ENCODE measurements at places on chromosomes 1 and 21.
A peak's percentile ranks its signal among the peaks of the same experiment; 100 is the strongest.

- no peak for DNase-seq
Observed at GRCh38 chr21:42030311-42030710, 20.2 kb upstream of the ZBTB21 start.

DNA sequence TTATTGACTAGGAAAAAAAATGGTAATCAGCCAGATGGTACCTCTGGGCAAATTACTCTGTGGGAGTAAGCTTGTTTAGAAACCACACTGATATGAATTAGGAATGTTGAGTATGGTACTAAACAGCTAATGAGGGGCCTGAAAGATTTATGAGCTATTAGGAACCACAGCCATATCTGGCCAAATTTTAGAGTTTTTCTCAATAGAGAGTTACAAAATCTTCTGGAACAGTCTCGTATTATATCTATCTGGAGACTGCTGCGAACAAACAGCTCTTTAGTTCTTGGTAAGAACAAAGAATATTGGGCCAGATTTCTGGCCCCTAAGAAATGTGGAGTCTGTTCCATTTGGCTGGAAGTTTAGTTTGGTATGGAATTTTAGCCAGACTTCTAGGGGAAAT, 4.9 kb upstream of the PODN start:
- DNase-seq: peak; percentile 36

GRCh38 chr1:109438798-109439297, 12.6 kb upstream of the PSMA5 start:
- DNase-seq: peak; percentile 86

- DNase-seq: peak; percentile 61
Observed at GRCh38 chr1:22132517-22133235, 10.2 kb downstream of the WNT4 start.

DNA sequence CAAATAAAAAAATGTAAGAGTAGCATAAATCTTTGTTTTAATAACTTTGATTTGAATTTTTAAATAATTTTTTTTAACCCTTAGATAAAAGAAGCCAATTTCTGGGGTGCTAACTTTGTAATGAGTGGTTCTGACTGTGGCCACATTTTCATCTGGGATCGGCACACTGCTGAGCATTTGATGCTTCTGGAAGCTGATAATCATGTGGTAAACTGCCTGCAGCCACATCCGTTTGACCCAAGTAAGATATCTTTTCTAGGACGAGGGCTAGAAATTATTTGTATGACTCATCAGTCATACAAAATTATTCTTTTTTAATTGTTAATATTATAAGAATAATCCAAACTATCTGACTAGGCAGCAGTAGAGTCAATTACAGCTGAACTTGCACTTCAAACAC, 71.2 kb downstream of the GPR161 start:
- DNase-seq: no peak

DNA sequence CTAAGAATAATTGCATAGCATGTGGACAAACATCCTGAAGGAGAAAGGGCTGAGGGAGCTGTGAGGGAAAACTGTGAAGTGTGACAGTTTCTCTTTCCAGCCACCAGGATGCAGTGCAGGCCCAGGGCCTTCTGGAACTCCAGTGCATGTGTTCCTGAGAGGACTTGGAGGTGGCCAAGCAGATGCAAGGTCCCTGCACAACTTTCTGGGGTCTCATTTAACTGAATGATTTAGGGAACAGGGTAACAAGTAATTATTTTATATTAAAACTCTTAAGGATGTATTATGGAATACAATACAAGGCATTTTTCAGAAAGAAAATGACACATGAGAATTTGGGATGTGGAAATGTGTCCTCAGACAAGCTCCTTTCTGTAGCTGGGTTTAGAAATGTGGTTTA, 61.2 kb upstream of the MCOLN3 start:
- peak; percentile 70 for DNase-seq

DNA sequence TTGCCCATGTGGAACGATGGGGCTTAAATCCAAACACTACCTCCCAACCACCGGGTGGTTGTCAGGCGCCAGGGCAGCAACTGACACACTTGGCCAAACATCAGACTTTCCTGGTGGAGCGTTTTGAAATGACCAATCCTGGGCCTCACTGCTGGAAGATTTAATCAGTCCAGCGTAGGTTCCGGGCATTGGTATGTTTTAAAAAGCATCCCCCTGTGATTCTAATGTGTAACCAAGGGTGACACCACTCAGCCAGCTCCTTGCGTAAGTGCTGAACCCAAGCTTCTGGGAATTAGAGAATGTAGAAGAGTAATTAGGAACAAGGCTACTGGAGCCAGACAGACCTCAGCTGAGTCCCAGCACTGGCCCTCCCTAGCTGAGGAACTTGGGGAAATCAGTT, 44.8 kb upstream of the KAZN start:
- no peak for DNase-seq

GRCh38 chr1:31483012-31483946, 70.3 kb downstream of the SERINC2 start:
- peak; percentile 98 for DNase-seq

GRCh38 chr1:44511769-44512168, 106.7 kb downstream of the RNF220 start:
- DNase-seq: no peak

DNA sequence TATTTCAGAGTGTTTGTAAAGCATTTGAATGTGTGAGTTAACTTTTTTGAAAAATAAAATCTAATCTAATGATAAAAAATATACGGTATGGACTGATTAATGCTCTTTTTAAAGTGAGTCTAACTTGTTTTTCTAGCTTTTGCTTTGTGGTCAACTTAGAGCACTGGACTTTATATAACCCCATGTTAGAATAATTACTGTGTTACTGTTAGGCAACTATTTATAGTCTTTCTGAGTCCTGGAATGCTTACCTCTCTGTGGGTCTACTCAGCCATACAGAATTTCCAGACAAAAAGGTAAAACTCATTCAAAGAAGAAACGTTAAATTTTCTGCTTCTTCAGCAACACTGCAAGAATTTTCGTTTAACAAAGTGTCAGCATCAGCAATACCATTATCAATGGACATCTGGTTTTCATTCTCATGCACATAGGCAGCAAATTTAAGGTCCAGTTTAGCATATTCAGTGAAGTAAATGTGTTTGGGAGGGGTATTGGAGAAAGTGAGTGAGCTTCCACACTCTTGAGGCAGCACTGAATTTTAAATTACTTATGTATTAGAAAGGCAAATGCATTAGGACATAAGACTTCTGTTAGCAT, 664.7 kb upstream of the NEGR1 start:
- no peak for DNase-seq

- no peak for DNase-seq
Observed at GRCh38 chr1:61052395-61053225, 29.8 kb upstream of the NFIA start.

DNA sequence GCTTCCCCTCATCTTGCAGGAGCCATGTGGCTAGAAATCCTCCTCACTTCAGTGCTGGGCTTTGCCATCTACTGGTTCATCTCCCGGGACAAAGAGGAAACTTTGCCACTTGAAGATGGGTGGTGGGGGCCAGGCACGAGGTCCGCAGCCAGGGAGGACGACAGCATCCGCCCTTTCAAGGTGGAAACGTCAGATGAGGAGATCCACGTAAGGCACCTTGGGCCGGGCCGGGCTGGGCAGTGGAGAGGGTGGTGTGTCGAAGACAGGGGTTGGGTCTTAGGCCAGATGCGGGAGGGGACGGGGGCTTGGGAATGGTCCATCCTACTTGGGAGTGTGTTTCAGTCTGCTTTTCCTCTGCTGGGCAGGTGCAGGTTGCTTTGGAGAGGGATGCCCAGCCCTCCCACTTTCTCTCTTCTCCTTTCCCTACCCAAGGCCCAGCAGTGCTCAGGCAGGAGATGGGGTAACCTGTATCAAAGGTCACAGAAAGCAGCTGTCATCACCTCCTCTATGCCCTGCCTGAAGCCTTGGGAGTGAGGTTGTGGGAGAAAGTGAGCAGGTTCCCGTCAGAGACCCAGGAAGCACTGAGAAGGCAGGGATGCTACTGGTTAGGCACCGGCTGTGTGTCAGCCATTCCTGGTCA, 18.9 kb downstream of the EPHX1 start:
- no peak for DNase-seq

- peak; percentile 32 for DNase-seq
Observed at GRCh38 chr1:34885405-34886247, 26.1 kb upstream of the SMIM12 start.

DNA sequence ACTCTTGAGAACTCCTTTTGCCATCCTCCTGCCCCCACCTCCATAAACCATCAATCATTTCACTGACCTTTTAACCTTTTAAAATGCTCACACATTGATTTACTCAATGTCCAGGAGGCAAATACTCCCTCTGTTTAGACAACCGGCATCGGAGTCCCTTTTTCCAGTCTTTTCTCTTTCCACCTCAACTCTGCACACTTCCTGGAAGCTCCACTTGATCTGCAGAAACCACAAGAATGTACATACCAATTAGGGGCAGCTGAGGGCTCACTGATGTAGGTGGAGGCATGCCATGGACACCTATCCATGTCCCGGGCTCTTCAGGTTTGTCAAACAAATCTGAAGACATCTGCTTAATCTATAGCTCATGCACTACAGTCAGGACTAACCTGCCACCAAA, 5.3 kb upstream of the AMIGO1 start:
- DNase-seq: no peak

- DNase-seq: peak; percentile 77
Observed at GRCh38 chr1:164754088-164754600, 195.2 kb downstream of the PBX1 start.

- no peak for DNase-seq
Observed at GRCh38 chr1:231632119-231632518, 5.5 kb downstream of the DISC1 start.

- peak; percentile 96 for DNase-seq
Observed at GRCh38 chr1:78156805-78157521, 111.2 kb downstream of the GIPC2 start.

- DNase-seq: peak; percentile 37
Observed at GRCh38 chr1:84582802-84583587, 8.8 kb upstream of the CTBS start.

GRCh38 chr1:25194572-25195020, 37.7 kb downstream of the SYF2 start:
- DNase-seq: no peak

DNA sequence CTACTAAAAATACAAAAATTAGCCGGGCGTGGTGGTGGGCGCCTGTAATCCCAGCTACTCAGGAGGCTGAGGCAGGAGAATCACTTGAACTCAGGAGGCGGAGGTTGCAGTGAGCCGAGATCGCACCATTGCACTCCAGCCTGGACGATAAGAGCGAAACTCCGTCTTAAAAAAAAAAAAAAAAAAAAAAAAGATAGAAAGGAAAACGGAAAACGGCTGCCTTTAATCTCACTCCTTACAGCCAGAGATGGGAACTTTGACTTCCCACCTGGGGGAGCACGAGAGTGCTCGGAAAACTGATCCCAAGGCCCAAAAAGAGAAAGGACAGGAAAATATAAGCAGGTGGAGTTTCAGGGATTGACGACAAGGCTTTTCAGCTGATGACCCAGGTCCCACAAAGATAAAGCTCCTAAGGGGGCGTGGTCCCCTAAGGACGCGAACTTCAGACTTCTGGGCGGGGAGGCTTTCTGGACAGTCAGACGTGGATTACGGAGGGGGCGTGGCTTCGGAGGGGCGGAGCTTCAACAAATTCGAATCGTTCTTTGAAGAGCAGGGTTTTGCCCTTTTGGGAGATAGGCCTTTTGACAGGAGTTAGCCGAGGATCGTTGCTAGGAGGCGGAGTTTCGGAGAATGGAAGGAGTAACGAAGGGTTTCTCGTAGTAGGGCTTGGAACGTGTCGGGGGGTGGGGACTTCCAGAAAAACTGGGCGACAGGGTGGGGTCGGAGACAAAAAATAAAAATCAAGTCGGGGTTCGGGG, 958 bp upstream of the CKS1B start:
- DNase-seq: peak; percentile 97

Data from fibroblast of skin of abdomen (primary cell).